ENCODE measurements at places on chromosomes 7 and 10.
A peak's percentile ranks its signal among the peaks of the same experiment; 100 is the strongest.

- no peak for DNase-seq
Observed at GRCh38 chr10:71719042-71719441, 536 bp downstream of the C10orf105 start.

GRCh38 chr10:62732841-62733653 is 71.5 kb upstream of the ADO start:
- peak; percentile 24 for DNase-seq

GRCh38 chr7:77971726-77972125 is 173.2 kb downstream of the PHTF2 start:
- no peak for DNase-seq

DNA sequence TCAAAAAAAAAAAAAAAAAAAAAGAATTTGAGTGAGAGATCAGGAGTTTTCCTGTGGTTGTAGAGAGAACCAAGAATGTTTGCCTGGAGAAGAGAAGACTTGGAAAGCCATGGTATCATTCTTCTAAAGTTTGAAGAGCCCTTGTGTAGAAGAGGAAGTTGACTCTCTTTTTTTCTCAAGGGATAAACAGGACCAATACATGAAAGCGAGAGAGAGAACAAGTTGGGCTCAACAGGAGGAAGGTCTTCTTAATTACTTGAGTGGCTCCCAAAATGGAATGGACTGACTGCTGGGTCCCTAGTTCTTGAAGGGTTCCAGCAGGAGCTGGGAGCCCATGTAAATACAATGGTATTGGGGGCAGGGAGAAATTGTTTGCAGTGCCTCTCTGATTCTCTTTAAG is 173.3 kb upstream of the ADO start:
- no peak for DNase-seq

- no peak for DNase-seq
Observed at GRCh38 chr10:33276282-33276923, 58.1 kb downstream of the NRP1 start.

DNA sequence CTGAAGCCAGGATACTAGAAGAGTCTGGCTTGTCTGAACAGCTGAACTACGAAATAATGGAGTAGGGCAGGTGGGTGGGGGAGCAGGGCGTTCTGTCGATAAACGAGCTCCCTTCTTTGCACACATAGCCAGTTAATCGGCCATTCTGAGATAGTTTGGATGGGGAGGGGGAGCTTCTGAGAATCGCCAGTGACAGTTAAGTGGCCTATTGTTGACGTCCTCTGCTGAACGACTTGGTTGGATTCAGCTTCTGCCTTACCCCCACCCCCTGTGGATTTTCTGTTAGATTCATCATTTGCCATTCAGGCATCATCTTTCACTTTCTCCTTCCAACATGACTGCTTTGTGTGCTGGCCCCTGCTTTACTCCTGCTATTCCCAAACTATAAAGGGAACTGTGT is 520 bp downstream of the CPA5 start:
- DNase-seq: no peak

DNA sequence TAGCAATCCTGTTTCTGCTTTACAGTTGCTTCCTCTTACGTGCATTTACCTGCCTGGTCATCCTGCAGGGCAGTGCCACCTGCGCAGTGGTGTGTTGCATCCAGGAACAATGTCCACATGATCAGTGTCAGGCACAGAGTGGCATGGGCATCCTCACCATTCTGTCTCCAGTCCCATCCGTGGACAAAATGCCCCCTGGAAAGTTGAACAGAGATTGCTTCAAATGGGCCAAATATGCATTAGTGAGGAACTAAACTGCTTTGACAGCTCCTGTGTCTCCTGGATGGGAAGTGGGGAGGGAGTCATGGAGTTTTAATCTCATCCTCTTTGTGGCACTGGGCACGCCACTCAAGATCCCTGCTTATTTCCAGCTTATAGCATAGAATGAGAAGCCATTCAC is 151.8 kb downstream of the DPP6 start:
- no peak for DNase-seq

GRCh38 chr7:129136887-129137642 is 7.4 kb upstream of the TSPAN33 start:
- no peak for DNase-seq

DNA sequence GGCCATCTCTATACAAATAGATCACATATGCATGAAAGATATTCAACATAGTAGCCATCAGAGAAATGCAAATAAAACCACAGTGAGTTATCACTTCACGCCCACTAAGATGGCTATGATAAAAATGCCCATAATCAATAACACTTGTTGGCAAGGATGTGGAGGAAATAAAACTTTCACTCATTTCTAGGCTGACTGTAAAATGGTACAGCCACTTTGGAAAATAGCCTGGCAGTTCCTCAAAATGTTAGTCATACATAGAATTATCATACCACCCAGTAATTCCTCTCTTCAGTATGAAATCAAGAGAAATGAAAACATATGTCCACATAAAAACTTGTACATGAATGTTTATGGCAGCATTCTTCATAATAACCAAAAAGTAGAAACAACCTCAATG is 324.9 kb downstream of the LRRTM3 start:
- no peak for DNase-seq

DNA sequence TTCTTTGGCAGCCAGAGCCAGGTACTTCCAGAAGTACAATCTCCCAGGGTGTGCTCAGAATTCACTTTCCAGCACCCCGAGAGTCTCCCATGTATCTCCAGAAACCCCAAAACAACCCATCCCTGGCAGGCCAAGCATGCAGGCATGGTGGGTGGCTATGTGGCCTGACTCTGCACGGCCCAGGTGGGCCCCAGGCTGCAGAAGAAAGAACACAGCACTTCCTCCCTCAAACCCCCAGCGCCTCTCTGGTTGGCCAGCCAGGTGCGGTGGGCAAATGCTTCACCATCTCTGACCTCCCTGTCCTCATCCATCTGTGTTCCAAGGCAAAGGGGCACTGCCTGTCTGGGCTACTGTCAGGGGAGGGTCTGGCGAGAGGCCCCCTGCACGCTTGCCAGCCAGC is 100.3 kb downstream of the MKI67 start:
- no peak for DNase-seq

- DNase-seq: no peak
Observed at GRCh38 chr7:90680484-90680883, 84.4 kb downstream of the CDK14 start.

DNA sequence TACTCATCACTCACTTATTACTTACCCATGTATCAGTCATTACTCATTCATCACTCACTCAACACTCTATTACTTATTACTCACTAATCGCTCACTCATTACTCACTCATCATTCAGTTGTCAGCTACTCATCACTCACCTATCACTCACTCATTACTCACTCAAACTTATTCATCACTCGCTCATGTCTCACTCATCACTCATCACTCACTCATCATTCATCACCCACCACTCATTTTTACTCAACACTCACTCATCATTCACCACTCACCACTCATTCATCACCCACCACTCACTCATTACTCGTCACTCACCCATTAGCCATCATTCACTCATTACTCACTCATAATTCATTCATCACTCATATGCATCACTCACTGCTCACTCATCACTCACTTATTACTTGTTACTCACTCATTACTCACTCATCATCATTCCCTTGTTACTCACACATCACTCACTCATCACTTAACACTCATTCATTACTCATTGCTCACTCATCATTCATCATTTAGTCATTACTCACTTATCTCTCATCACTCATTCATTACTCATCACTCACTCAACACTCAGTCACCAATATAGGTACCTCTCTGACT is 237.9 kb downstream of the ADARB2 start:
- no peak for DNase-seq

DNA sequence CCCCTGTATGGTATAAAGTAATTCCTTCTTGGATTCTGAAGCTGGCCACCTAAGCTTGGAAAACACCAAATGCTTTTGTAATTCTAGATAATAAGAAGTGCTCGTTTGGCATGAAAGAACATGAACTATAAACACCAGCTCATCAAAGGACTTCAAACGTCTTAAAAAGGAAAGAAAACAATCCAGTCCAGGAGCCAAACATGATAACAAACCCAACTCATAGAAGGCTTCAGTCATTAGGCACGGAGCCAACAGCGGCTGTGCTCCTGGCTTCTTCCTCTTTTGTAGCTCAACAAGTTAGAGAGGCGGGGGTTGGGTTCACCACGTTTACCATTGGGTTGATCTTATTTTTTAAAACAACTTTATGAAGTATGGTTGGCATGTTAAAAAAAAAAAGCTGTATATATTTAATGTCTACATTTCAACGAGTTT is 56.4 kb upstream of the ECHDC3 start:
- DNase-seq: peak; percentile 56

DNA sequence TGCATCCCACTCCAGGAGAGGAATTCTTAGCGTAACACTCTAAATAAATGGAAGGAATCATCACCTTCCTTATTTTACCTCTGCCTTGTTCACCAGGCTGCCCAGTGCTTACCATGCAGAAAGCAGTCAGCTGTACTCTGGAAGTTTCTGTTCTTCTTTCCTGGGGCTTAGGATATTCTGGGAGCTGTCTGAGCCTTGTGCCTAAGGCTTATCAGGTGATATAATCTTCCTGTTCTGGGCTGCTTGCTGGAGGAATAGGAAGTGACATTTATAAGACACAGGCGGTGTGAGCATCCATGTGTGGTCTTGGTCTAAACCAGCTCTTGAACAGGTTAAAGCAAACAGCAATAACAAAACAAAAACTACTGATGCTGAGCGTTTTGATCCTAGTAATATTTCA is 13.5 kb downstream of the KCTD7 start:
- DNase-seq: no peak

DNA sequence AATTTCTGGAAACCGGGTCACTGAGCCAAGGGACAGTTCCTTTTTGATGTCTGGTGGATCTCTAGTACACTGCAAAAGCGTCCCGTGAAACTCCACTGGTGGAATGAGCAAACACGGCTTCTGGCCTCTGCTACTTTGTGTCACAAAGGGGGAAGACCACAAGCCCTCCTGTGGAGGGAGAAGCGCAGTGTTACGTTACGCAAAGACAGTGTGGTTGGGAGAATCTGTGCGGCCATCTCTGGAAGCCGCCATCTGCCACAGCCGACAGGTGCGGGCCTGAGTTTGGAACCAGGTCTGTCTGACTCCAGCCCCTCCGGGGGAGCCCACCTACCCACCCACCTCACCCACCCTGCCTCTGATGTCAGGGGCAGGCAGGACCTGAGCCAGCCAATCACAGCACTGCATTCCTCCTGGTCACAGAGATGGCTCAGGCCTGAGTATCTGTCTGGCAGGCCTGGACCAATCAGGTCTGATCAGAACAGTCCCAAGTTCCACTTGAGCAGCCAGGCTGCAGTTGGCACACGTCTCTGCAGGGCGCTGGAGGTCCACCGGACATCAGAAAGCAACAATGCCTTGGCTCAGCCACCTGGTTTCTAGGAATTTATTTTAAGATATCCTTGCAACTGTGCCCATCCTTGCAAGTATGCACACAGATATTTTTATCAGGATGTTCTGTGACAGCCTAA is 3.0 kb upstream of the CYP2W1 start:
- DNase-seq: no peak

GRCh38 chr10:98186681-98187080 is 52.2 kb downstream of the R3HCC1L start:
- no peak for DNase-seq

DNA sequence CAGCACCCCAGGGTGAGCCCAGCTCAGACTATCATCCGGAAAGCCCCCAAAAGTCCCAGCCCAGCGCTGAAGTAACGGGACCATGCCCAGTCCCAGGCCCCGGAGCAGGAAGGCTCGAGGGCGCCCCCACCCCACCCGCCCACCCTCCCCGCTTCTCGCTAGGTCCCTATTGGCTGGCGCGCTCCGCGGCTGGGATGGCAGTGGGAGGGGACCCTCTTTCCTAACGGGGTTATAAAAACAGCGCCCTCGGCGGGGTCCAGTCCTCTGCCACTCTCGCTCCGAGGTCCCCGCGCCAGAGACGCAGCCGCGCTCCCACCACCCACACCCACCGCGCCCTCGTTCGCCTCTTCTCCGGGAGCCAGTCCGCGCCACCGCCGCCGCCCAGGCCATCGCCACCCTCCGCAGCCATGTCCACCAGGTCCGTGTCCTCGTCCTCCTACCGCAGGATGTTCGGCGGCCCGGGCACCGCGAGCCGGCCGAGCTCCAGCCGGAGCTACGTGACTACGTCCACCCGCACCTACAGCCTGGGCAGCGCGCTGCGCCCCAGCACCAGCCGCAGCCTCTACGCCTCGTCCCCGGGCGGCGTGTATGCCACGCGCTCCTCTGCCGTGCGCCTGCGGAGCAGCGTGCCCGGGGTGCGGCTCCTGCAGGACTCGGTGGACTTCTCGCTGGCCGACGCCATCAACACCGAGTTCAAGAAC is 1.1 kb downstream of the VIM start:
- peak; percentile 94 for DNase-seq

DNA sequence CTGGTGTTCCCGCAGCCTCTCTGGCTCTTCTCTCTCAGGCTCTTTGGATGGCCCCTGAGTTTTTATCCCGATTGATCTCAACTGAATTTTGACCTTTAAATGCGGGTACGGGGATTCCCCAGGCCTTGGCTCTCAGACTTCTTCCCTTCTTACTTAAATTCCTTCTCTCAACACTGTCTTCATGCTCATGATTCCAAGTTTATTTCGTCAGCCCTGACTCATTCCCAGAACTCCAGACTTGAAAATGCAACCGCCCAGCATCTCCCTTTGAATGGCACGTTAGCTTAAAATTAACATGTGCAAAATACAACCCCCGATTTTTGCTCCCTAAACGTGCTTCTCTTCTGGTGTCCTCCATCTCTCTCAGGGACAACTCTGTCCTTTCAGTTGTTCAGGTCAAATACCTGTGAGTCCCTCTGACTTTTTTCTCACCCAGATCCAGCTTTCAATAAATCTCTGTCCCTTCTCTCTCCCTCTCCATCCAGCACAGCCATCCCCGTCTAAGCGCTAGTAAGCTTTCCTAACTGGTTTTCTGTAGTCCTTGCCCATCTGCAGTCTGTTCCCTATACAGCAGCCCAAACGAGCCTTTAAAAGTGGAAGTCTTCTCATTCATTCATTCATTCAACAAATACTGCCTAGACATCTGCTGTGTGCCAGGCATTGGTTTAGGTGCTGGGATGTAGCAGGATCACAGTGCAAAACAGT is 7.1 kb downstream of the HECW1 start:
- DNase-seq: peak; percentile 78

- DNase-seq: no peak
Observed at GRCh38 chr10:52668024-52668423, 104.6 kb downstream of the MBL2 start.

- DNase-seq: no peak
Observed at GRCh38 chr10:78862328-78862640, 206.5 kb upstream of the ZMIZ1 start.

GRCh38 chr7:73936967-73937366 is 76.0 kb downstream of the TMEM270 start:
- no peak for DNase-seq

GRCh38 chr10:90858461-90858968 is 676 bp upstream of the HTR7 start:
- DNase-seq: no peak

- peak; percentile 49 for DNase-seq
Observed at GRCh38 chr7:54839575-54840213, 80.7 kb upstream of the SEC61G start.

- no peak for DNase-seq
Observed at GRCh38 chr10:101152316-101152715, 21.2 kb downstream of the TLX1 start.

DNA sequence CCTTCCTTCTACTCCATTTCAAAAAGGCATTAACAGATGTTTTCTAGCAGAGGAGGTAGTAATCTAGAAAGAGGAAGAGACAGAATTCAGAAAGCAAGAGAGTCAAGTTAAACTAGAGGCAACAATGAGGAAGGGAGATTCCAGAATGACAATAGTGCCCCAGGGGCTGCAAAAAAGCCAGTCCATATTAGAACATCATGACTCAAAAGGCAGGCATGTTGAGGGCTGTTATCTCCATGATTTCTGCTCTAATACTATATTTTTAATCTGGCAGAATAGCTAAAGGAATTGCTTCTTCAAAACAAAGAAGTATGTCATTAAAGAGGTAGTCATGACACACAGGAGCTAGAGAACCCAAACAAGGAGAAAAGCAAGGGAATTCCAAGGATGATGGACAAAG is 599.6 kb downstream of the INHBA start:
- DNase-seq: peak; percentile 54
